CD4-positive, alpha-beta T cell (primary cell): ENCODE measurements at places on chromosomes 2 and 18.

- peaks cover 3% of the 10 kb centered on the region for H3K27me3 ChIP-seq
- H3K4me1 ChIP-seq: no peaks in the 10 kb centered on the region
- DNase-seq: no peak
- H3K36me3 ChIP-seq: no peaks in the 10 kb centered on the region
- no peak overlapping the region for H3K27ac ChIP-seq
Measured at GRCh38 chr2:88221365-88221942, 51.3 kb downstream of the THNSL2 start.

DNA sequence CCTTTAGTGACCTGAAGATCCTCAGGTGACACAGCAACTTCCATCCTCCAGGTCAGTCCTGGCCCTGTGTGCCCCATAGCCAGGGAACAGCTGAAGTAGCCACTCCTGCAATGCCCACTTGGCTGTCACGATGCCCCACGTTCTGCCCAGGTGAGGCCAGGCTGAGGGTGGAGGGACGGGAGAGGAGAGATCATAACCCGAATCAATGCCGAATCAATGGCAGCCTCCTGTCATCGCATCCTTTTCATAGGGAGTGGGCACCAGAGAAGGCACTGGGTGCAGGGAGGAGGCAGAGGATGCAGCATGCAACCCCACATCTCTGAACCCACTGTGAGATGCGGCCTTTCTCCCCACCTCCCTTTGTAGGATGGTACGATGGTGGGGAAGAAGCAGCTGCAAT is 75.3 kb upstream of the EPC2 start:
- H3K4me1 ChIP-seq: peaks cover 19% of the 10 kb centered on the region
- DNase-seq: no peak
- no peaks in the 10 kb centered on the region for H3K27me3 ChIP-seq
- no peak overlapping the region for H3K27ac ChIP-seq
- H3K36me3 ChIP-seq: no peaks in the 10 kb centered on the region
- no peak overlapping the region for H3K4me3 ChIP-seq

DNA sequence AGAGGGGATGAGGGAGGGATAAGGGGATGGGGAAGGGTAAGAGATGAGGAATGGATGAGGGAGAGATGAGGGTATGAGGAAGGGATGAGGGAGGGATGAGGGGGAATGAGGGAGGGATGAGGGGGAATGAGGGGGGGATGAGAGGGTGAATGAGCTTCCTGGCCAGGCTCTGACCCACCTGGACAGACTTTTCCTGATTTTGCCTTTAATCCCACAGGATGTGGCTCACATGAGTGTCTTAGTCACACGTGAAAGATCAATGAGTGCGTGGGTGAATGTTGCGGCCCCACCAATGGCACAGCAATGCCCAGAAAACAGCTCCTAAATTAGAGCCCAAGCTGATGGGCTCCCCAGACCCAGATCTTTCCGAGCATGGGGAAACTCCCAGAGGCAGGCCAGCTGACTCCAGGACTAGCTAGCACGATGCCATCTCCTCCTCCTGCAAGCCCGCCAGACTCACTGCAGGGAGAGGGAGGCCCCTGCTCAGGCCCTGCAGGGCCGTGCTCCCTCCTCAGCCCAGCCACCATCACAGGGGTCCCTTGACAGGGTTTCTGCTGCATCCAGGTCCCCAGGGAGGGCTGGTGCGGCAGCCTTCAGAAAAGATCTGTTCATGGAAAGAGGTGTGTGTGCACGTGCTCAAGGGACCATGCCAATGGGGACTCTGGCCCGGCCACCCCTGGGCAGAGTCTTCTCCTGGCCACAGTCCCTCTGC is 41.4 kb downstream of the AQP12A start:
- H3K4me1 ChIP-seq: no peaks in the 10 kb centered on the region
- no peak overlapping the region for H3K27ac ChIP-seq
- H3K27me3 ChIP-seq: no peaks in the 10 kb centered on the region
- no peak for DNase-seq
- H3K36me3 ChIP-seq: no peaks in the 10 kb centered on the region

- no peak overlapping the region for H3K4me3 ChIP-seq
- no peak for DNase-seq
- H3K27me3 ChIP-seq: no peaks in the 10 kb centered on the region
- H3K27ac ChIP-seq: no peak overlapping the region
- H3K36me3 ChIP-seq: no peaks in the 10 kb centered on the region
Measured at GRCh38 chr2:158489366-158490112, 32.8 kb downstream of the PKP4 start.

DNA sequence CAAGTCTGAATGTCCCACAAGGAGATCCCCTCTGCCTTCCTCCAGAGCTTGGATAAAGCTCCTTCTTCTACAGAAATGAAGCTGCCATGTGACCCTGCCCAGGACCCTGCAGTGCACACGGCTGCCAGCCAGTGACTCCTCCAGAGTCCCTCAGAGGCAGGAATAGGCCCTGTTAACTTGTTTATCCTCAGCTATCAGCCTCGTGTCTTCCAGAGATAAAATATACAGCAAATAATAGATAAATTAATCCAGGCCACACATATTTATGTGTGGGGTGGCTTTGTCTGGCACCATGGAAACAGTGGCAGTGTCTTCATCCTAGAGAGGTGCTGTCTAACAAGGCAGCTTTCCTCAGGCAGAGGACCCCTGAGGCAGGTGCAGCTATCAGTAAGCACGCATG is 66.7 kb downstream of the TMEM18 start:
- H3K4me1 ChIP-seq: no peaks in the 10 kb centered on the region
- no peak overlapping the region for H3K4me3 ChIP-seq

GRCh38 chr2:59690849-59691248 is 862.6 kb downstream of the BCL11A start:
- no peak for DNase-seq
- no peak overlapping the region for H3K4me3 ChIP-seq
- no peaks in the 10 kb centered on the region for H3K36me3 ChIP-seq
- no peak overlapping the region for H3K27ac ChIP-seq

GRCh38 chr18:65227970-65228369 is 522.8 kb upstream of the CDH7 start:
- no peaks in the 10 kb centered on the region for H3K4me1 ChIP-seq
- no peak for DNase-seq
- H3K27me3 ChIP-seq: no peaks in the 10 kb centered on the region
- H3K27ac ChIP-seq: no peak overlapping the region
- H3K4me3 ChIP-seq: no peak overlapping the region
- no peaks in the 10 kb centered on the region for H3K36me3 ChIP-seq

DNA sequence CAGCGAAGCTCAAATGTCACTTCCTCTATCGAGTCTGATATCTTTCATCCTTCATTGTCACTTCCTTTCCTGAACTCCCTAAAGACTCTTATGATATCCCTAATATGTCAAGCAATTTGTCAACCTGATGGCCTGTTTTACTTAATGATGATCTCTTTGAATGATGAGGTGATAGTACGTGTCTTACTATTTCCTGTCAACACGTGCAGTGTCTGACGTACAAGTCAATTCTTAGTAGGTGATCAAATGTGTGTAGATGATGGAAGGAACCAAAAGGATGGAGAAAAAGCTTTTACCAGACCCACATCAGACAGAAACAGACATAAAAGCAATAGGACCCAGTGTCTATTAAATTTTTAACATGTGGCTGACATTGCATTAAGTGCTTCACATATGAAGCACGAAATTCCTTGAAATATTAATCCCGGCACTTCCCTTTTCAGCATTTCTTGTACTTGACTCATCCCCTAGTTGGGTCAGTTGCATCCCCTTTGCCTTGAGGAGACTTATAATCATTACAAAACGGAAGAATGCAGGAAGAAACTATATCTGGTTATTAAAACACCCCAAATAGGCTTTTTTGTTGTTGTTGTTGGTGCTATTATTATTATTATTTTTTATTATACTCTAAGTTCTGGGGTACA is 108.6 kb upstream of the NYAP2 start:
- no peaks in the 10 kb centered on the region for H3K36me3 ChIP-seq
- no peak overlapping the region for H3K4me3 ChIP-seq
- no peak for DNase-seq
- H3K27me3 ChIP-seq: no peaks in the 10 kb centered on the region
- no peak overlapping the region for H3K27ac ChIP-seq
- H3K4me1 ChIP-seq: no peaks in the 10 kb centered on the region

DNA sequence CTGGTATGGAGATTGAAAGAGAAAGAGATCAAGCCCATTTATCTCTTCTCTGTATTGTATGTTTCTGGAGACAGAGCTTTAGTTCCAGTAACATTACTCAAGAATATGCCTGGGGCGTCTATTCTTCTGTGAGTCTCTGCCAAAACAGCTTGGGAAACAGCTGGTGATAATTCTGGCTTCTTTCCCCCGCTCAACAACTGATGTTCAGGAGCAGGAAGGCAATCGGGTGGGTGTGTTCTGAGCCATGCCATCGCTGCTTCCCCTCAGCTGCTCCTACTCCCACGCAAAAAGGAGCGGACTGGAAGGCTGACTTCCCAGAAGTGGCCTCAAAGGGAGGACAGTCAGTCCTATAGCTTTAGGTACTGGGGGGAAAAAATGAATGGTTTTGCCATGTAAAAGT is 695.1 kb downstream of the PLCL1 start:
- no peaks in the 10 kb centered on the region for H3K36me3 ChIP-seq
- no peaks in the 10 kb centered on the region for H3K4me1 ChIP-seq
- H3K27me3 ChIP-seq: no peaks in the 10 kb centered on the region
- no peak overlapping the region for H3K27ac ChIP-seq

GRCh38 chr18:63487676-63488075 is 10.9 kb downstream of the SERPINB5 start:
- H3K4me1 ChIP-seq: no peaks in the 10 kb centered on the region
- no peaks in the 10 kb centered on the region for H3K27me3 ChIP-seq
- no peaks in the 10 kb centered on the region for H3K36me3 ChIP-seq
- no peak overlapping the region for H3K4me3 ChIP-seq

- no peak overlapping the region for H3K27ac ChIP-seq
- no peaks in the 10 kb centered on the region for H3K27me3 ChIP-seq
- peaks cover 61% of the 10 kb centered on the region for H3K36me3 ChIP-seq
- H3K4me1 ChIP-seq: no peaks in the 10 kb centered on the region
- H3K4me3 ChIP-seq: no peak overlapping the region
Measured at GRCh38 chr18:51072586-51073313, 42.7 kb downstream of the SMAD4 start.

DNA sequence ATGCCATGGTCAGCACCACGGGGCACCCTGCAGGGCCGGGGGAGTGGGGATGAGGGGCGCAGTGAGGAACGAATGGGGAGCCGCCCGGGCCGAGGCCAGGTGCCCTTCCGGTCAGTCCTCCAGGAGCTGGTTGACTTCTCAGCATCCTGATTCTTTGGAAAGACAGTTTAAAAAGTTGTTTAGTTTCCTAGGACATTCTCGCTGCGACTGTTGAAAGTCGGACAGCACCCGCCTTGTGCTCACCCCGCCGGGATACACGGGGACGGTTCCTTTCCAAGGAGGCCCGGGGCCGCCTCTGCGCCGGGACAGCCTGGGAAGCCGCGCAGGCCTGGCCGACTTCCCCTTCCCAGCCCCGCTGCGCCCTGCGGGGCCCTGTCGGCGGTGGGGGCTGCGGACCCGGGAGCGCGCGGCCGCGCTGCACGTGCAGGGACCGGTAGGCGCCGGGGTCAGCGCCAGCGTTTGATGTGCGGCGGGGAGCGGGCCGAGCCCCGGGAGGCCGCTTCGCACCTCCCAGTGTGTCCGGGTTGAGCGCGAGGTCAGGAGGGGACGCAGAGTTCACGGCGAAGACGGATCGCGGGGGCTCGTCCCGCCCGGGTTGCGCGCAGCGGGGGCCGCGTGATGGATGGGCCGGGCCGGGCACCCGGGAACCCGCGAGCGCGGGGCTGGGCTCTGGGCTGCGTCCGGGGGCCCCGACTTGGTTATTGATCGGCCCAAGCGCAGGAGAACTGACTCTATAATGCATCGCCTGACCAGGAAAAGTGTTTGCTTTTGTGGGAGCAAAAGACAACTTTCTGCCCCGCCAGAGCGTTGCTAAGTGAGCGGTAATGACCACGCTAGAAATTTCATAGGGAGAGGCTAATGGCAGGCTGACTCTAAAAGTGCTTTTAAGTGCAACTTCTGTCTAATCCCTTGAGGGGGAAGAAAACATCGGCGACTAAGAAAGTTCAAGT is 28.0 kb upstream of the SMIM21 start:
- peaks cover 27% of the 10 kb centered on the region for H3K27me3 ChIP-seq
- DNase-seq: no peak
- peak overlapping the region; percentile 34 for H3K4me3 ChIP-seq
- H3K36me3 ChIP-seq: no peaks in the 10 kb centered on the region

DNA sequence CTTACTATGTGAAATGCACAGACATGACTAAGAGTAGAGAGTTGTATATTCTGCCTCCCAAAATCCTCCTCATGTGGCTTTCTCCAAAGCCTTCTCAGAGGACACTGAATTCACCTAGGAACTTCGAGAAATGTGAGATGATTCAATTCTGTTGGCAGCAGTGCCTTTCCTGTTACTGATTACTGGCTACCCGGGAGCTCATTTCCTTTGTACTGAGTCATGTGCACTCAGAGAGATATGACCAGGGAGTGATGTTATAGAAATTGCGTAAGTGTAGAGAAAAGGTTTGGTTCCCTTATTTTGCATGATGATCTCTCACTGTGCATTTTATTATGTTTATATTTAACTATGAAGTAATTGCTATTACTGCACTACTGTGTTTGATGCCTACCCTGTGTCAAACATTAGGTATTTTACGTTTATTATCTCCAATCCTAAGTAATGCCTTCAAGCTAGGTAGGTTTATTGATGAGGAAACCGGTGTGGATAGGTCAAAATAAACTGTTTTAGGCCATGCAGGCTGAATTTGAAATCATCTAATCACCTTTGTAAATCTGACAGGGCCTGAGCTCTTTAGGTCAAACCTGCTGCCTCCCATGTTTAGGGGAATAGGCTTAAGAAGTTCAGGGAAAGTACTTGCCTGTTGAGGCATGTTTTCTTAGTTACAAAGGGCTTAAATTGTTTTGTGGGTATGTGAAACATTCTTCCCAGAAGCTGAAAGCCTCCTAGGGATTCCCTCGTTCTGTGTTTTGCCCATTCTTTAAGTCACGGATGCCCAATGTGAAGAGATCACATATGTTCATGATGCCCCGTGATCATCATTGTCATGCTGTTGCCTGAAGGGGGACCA is 86.8 kb downstream of the FMNL2 start:
- H3K27me3 ChIP-seq: peaks cover 3% of the 10 kb centered on the region
- no peak overlapping the region for H3K4me3 ChIP-seq

- no peak for DNase-seq
- no peak overlapping the region for H3K27ac ChIP-seq
- no peaks in the 10 kb centered on the region for H3K36me3 ChIP-seq
- no peak overlapping the region for H3K4me3 ChIP-seq
- no peaks in the 10 kb centered on the region for H3K27me3 ChIP-seq
Measured at GRCh38 chr2:1605102-1606045, 138.9 kb downstream of the PXDN start.

DNA sequence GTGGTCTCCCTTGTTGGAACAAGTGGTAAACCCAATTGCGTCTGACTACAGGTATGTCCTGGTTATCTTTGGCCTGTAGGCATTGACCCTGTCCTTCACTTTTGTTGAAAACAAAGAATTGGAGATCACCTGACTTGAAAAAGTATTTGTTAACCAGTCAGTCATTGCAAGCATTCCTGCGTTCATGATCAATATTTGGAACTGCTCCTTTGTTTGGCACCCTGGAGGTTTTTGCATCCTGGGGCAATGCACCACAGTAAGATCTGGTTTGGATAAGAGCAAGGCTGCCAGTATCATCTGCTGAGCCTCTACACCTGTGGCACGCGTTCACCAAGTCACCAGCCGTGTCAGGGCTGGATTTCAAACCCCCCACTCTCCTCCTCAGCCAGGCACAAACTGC is 115.7 kb downstream of the DNAH6 start:
- H3K27ac ChIP-seq: no peak overlapping the region
- H3K4me3 ChIP-seq: no peak overlapping the region
- no peak for DNase-seq
- H3K36me3 ChIP-seq: no peaks in the 10 kb centered on the region
